ENCODE measurements at places on chromosomes 16 and 17. TPM values are rescaled to one million over a fixed set of nuclear protein-coding genes. Genes with fewer than 3 reads are reported as not detected.
A peak's percentile ranks its signal among the peaks of the same experiment; 100 is the strongest.

CEMP1 gene
- total RNA-seq = 5.4 TPM

PRSS33 gene
- not detected for total RNA-seq

DNA sequence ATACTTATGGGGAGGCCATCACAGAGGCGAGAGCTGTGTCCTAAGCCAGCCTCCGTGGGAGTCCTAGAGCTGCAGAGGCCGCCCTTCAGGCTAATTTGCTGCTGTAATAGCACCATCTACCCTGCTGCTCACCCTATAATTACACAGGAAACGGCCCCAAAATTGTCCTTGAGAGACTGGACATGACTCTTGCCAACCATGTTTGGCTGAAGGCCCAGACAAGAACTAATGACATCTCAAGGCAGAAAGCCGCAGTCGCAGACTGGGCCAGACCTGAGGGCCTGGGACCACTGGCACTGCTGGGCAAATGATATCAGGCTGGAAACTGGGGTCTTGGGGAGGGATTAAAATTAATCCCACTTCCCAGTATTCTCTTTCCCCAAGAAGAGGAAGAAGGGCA lies 24.1 kb downstream of the PSMD7 start:
- DNase-seq = peak; percentile 63

GRCh38 chr16:24116989-24117388 lies 139.1 kb upstream of the CACNG3 start:
- no peak for DNase-seq

DNA sequence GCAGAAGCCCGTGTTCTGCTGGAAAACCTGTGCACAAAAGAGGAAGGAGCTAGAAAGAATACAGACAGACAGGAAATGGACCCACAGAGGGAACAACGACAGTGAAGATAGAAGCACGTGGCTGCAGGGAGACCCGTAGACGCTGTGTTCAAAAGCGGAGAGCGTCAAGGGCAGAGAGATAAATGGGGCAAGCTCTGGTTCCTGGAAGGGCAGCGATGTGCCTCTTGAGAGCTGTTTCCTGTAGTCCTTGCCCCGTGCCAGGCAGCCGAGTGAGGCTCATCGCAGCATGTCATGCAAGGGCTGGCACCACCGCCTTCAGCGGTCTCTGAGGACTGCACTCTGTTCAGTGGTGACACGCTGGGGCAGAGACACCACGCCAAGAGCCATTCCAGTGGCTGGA lies 43.6 kb upstream of the CACNG5 start:
- no peak for DNase-seq
